ENCODE measurements at places on chromosomes 5 and 9.

DNA sequence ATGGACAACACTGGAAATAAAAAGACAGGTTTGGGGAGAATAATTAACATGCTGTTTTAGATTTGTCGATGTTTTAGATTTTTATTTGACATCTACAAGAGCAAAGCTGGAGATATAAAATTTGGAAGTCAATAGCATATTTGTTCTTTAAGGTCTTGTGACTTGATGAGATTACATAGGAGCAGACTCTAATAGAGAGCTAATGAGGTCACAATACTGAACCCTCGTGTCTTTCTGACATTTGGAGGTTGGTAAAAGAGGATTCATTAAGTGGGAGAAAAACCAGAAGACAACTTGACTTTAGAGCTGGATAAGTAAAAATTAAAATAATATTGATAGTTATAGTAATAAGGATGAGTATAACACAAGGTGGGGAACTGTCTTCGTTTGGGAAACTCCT lies 322.7 kb upstream of the SEMA6A start:
- no peak for DNase-seq

DNA sequence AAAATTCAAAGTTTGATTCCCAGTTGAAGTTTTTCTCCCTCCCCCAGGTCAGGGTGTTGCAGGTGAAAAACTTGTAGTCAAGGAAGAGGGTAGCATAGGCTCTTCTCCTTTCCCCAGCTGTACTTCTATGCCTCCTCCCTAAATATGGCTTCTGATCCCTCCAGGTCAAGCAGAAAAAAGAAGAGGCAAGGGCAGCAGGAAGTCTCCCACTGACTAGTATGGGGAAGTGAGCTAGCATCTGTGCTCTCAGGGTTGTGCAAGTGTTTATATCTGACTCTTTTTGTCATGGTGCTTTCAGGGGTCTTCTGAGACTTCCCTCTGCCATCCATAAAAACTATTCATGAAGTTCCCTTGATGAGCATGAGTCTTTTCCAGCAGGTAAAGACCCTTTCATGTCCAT lies 76.0 kb downstream of the ATPSCKMT start:
- DNase-seq, result no peak

DNA sequence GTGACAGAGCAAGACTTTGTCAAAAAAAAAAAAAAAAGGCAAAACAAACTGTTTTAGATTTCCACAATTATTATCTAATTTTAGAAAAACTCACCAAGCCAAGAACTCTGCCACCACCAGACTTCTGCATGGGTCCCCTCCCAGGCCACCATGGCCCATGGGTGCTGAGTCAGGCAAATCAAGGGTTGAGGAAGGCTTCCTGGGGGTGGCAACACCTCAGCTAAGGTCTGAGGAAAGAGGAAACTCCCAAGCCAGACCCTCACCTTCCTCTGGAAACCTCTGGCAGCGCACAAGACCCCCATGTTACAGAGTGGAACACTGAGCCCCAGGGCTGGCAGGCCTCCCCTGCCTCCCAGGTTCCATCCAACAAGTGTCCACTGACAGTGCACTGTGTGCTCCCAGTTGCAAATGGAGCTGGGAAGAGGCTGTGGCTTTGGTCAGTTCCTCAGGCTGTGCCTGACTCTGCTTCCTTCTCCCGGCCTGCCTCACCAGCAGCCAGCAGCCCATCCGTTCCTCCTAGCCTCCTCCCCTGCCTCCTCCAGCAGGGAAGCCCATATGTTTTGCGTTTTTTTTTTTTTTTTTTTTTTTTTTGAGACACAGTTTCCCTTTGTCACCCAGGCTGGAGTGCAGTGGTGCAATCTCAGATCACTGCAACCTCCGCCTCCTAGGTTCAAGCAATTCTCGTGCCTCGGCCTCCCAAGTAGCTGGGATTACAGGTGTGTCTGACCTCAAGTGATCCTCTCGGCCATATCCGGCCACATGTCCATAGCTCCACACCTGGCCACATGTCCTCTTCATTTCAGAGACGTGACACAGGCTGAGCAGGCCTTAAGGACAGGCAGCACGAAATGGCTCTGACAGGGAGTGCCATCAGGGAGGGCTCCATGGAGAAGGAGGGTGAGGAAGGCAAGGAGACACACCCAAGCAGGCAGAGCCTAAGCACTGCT lies 3.5 kb upstream of the SUSD3 start:
- peak; percentile 39 for DNase-seq

- no peak for DNase-seq
Measured at GRCh38 chr9:110440172-110440571, 102.5 kb upstream of the TXNDC8 start.

- no peak for DNase-seq
Measured at GRCh38 chr9:89956331-89956730, 351.5 kb downstream of the GADD45G start.

- DNase-seq, result peak; percentile 82
Measured at GRCh38 chr5:133610489-133611356, 1.6 kb downstream of the FSTL4 start.

GRCh38 chr9:98774746-98775145 lies 21.6 kb downstream of the ANKS6 start:
- DNase-seq, result no peak

All from right forelimb (tissue), 1 donor.